ENCODE measurements at places on chromosomes 2 and 18.

- DNase-seq, result no peak
Measured at GRCh38 chr2:191155608-191156071, 4.8 kb upstream of the STAT4 start.

GRCh38 chr2:134425724-134426496 is 172.0 kb downstream of the MGAT5 start:
- no peak for DNase-seq

- DNase-seq, result no peak
Measured at GRCh38 chr18:55577812-55578539, 10.0 kb downstream of the TCF4 start.

- no peak for DNase-seq
Measured at GRCh38 chr2:236857781-236858180, 227.9 kb upstream of the COPS8 start.

DNA sequence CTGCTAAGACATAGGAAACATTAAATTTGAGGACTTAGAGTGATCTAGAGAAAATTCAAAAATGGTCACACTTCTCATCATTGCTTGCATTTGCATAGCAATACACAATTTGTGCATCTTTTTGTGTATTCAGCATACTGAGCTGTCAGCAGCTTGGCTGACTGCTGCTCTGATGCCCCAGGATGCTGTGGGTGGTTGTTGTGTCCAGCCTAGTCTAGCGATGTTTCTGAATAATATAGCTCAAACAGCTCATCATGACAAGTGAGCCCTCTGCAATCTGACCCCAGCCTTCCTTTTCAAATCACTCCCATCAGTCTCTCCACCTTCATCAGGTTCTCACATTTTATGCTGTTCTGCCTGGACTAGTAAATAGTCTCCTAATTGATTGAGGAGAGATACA is 483.7 kb upstream of the SPHKAP start:
- no peak for DNase-seq

DNA sequence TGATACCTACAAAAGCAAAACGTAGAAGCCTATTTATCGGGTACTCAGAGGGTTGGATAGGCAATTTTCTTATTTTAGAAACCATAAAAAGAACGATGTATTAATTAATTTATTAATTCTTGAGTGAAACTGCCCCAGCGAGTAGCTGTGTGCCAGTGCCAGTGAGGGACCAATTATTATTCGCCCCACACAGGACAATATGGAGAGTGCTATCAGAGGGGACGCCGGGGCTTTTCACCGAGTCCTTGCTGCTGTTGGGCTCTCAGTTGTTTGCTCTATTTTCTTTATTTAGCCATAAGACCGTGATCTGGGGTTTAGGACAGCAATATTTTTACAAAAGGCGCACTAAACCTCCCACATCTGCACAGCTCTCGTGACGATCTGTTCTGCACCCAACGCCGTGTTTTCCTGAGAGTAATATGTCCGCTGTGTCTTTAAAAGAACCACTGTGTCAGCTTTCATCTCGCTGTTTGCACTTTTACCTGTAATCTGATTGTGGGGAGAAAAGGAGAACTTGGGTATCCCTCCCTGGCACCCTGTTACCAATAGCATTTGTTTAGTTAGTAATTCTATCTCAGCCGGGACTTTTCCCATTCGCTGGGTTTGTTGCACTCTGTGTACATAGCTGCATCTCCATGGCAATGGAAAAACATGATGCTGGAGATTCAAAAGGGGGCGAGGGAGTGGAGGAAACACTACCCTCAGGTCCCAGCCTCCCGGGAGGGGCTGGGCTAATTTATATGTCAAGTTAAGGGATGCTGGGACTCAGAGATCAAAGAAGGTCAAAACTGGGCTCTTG is 30.1 kb upstream of the ZNF516 start:
- peak; percentile 2 for DNase-seq

- DNase-seq, result no peak
Measured at GRCh38 chr2:234691214-234691575, 194.3 kb upstream of the ARL4C start.

- no peak for DNase-seq
Measured at GRCh38 chr2:30191107-30191506, 40.2 kb upstream of the LBH start.

Data from foreskin keratinocyte (primary cell).